Tibial artery (tissue), 4 donors: ENCODE measurements at places on chromosomes 7 and 10.

DNA sequence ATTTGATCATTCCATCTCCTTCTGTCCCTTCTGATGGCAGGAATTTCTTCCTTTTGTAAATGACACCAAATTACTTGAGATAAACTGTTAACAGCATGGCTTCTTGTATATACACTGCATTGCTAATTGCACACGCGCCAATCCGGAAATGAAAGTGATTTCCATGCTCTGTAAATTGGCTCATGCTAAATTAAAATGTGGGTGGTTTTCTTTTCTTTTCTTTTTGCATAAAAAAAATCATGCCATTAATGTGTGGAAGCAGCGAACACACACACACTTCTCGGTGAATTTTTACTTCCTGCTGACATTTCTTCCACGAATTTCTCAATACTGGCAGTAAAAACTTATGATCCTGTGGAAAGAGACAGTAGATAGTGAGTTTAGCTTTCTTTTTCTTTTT, 123.1 kb upstream of the CCDC6 start:
- no peaks in the 10 kb centered on the region for H3K4me1 ChIP-seq
- H3K27me3 ChIP-seq, result no peaks in the 10 kb centered on the region
- no peak overlapping the region for H3K27ac ChIP-seq
- no peaks in the 10 kb centered on the region for H3K36me3 ChIP-seq
- DNase-seq, result no peak
- H3K4me3 ChIP-seq, result no peak overlapping the region

GRCh38 chr7:39695852-39696586, 72.6 kb downstream of the RALA start:
- H3K4me1 ChIP-seq, result no peaks in the 10 kb centered on the region
- H3K27ac ChIP-seq, result no peak overlapping the region
- H3K4me3 ChIP-seq, result no peak overlapping the region
- H3K27me3 ChIP-seq, result no peaks in the 10 kb centered on the region

- H3K27me3 ChIP-seq, result no peaks in the 10 kb centered on the region
- H3K36me3 ChIP-seq, result no peaks in the 10 kb centered on the region
- no peak overlapping the region for H3K27ac ChIP-seq
- H3K4me1 ChIP-seq, result peaks cover 13% of the 10 kb centered on the region
- H3K4me3 ChIP-seq, result no peak overlapping the region
These were observed 58.6 kb downstream of the COL13A1 start for GRCh38 chr10:69860271-69860670.

- H3K4me3 ChIP-seq, result no peak overlapping the region
- no peak for DNase-seq
- no peaks in the 10 kb centered on the region for H3K4me1 ChIP-seq
These were observed 17.4 kb downstream of the MTPN start for GRCh38 chr7:135959646-135960363.

- no peak overlapping the region for H3K27ac ChIP-seq
- no peaks in the 10 kb centered on the region for H3K27me3 ChIP-seq
- no peak overlapping the region for H3K4me3 ChIP-seq
- no peak for DNase-seq
- no peaks in the 10 kb centered on the region for H3K36me3 ChIP-seq
These were observed 215.9 kb upstream of the C7orf33 start for GRCh38 chr7:148374396-148375259.

GRCh38 chr10:79542626-79543025, 17.6 kb downstream of the SFTPA2 start:
- no peak overlapping the region for H3K4me3 ChIP-seq
- H3K27me3 ChIP-seq, result no peaks in the 10 kb centered on the region
- DNase-seq, result no peak
- no peak overlapping the region for H3K27ac ChIP-seq

DNA sequence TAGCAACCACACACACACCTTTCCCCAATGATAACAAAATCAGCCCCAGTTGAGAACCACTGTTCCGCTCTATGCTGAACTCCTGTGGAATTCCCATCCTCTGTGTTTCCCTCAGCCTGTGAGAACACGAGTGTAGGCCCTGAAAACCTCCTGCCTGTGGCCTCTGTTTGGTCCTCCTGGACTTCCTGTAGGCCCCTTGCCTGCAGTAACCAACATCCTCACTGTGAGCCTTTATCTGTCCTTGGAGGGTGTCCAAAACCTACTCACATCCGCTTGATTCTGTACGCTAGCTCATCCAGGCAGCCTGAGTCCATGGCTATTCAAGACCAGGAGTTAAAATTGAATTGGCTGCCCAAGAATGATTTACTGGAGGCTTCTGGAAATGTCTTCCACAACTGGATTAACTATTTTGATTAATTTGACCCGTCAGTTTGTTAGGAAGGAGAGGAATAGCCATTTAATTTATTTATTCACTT, 149.8 kb downstream of the AKR1D1 start:
- no peak overlapping the region for H3K27ac ChIP-seq
- no peak overlapping the region for H3K4me3 ChIP-seq
- no peaks in the 10 kb centered on the region for H3K36me3 ChIP-seq
- no peaks in the 10 kb centered on the region for H3K4me1 ChIP-seq

- no peaks in the 10 kb centered on the region for H3K36me3 ChIP-seq
- H3K4me1 ChIP-seq, result no peaks in the 10 kb centered on the region
- no peak for DNase-seq
- H3K4me3 ChIP-seq, result no peak overlapping the region
- H3K27ac ChIP-seq, result no peak overlapping the region
These were observed 208.2 kb upstream of the VSTM2A start for GRCh38 chr7:54333952-54334351.

- H3K36me3 ChIP-seq, result no peaks in the 10 kb centered on the region
- no peaks in the 10 kb centered on the region for H3K27me3 ChIP-seq
- no peaks in the 10 kb centered on the region for H3K4me1 ChIP-seq
- no peak overlapping the region for H3K4me3 ChIP-seq
- no peak overlapping the region for H3K27ac ChIP-seq
- DNase-seq, result no peak
These were observed 159.1 kb downstream of the LRRC4 start for GRCh38 chr7:127872122-127872521.

GRCh38 chr7:30974605-30975255, 11.0 kb downstream of the GHRHR start:
- H3K4me3 ChIP-seq, result no peak overlapping the region
- DNase-seq, result no peak
- no peaks in the 10 kb centered on the region for H3K4me1 ChIP-seq

DNA sequence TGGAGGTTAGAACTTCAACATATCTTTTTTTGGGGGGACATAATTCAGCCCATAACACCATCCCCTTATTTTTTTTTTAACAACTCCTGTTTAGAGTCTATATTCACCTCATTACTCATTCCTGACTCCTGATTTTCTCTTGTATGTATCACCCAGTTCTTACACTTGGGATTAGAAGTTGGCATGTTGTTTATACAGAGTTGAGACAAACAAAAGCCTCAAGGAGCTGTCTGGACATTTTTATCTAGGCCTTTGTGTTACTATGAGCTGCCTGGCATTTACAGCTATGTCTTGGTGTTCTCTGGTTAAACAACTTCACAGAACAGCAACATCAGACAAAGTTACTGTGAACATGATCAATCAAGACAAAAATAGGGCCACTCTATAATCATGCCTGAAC, 517.5 kb downstream of the KIF20B start:
- DNase-seq, result no peak
- no peaks in the 10 kb centered on the region for H3K4me1 ChIP-seq
- no peaks in the 10 kb centered on the region for H3K27me3 ChIP-seq
- no peak overlapping the region for H3K27ac ChIP-seq
- no peak overlapping the region for H3K4me3 ChIP-seq

- DNase-seq, result no peak
- H3K27ac ChIP-seq, result peak overlapping the region; percentile 64
- no peak overlapping the region for H3K4me3 ChIP-seq
These were observed 277.5 kb downstream of the CSTF2T start for GRCh38 chr10:51421853-51422252.

DNA sequence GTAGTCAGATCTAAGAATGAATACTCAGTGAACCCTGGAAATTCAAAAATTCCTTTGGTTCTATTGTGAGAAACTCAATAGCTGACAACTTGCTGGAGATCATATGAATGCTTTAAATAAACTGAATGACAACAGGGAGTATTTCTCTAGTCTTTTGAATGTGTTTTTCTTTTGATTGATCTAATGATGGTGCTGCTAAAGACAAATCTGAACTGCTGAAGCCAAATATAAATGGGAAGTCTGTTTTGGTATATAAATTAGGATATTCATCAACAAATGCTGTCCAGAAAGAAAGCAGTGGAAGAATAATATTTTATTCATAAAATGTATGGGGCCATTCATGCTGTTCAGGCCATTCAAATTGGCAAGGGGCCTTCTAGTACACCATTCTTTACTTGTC, 79.4 kb downstream of the ITGB1 start:
- H3K27me3 ChIP-seq, result no peaks in the 10 kb centered on the region
- H3K4me1 ChIP-seq, result no peaks in the 10 kb centered on the region
- H3K4me3 ChIP-seq, result no peak overlapping the region
- no peaks in the 10 kb centered on the region for H3K36me3 ChIP-seq
- H3K27ac ChIP-seq, result no peak overlapping the region
- no peak for DNase-seq

GRCh38 chr7:156791241-156791640, 101.7 kb downstream of the LMBR1 start:
- no peak overlapping the region for H3K4me3 ChIP-seq
- H3K4me1 ChIP-seq, result no peaks in the 10 kb centered on the region
- H3K27ac ChIP-seq, result no peak overlapping the region
- H3K27me3 ChIP-seq, result no peaks in the 10 kb centered on the region
- no peak for DNase-seq
